ENCODE measurements at places on chromosomes 1 and 21.

- DNase-seq = no peak
Observed at GRCh38 chr1:234881893-234882771, 246.5 kb downstream of the TOMM20 start.

- DNase-seq = no peak
Observed at GRCh38 chr1:202038688-202039346, 28.4 kb downstream of the ELF3 start.

DNA sequence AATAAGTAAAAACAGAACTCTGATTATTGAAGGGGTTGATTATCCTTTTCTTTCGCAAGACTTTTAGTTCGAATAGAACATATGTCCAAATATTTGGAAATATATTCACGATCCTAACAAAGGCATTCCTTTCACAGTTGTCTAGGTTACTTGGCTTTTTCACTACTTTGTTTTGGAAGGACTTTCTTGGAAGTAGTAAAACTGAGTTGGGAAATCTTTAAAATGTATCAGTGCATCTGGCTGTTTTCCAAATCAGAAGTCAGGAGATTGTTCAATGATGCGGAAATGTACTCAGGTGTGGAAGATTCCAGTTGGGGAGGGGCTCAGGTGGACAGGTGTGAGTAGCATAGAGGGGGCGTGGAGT, 67.1 kb downstream of the SH3BGR start:
- no peak for DNase-seq

- DNase-seq = no peak
Observed at GRCh38 chr1:207063014-207063413, 9.9 kb downstream of the PFKFB2 start.

GRCh38 chr1:45009956-45010854, 919 bp downstream of the HECTD3 start:
- DNase-seq = peak; percentile 19

DNA sequence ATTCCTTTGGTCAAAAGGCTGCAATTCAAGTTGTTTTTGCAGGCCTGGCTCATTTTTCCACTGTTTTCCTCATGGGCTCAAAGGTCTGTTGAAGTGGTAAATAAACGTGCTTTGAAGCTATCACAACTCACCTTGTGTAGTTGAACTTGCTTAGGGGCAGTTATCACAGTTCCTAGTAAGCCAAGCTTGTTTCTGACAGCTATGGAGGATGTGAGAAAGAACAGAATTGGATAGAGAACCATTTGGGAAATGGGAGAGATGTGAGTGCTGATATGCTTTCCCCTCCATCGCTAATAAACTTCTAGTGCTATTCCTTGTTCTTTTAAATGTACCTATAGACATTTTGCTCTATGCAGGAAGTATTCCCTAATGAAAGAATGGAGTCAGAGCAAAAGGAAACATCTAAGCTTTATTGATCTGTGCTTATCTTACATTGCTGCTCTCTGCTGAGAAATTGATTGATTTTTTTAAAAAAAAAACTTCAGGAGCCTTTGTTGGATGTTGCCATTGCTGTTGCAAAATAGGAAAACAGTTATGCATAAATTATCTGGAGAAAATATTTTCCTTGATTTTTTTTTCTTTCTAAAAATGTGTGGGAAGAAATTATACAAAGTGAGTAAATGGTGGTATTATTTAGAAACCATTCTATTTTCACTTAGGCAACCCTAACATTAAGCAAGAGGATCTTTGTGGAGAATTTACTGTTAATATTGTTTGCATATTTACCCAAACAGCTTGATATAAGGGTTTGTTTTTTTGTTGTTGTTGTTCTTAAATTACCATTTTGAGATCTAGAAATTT, 118.2 kb downstream of the MAGI3 start:
- no peak for DNase-seq

GRCh38 chr1:183097438-183098051, 74.3 kb downstream of the LAMC1 start:
- no peak for DNase-seq

DNA sequence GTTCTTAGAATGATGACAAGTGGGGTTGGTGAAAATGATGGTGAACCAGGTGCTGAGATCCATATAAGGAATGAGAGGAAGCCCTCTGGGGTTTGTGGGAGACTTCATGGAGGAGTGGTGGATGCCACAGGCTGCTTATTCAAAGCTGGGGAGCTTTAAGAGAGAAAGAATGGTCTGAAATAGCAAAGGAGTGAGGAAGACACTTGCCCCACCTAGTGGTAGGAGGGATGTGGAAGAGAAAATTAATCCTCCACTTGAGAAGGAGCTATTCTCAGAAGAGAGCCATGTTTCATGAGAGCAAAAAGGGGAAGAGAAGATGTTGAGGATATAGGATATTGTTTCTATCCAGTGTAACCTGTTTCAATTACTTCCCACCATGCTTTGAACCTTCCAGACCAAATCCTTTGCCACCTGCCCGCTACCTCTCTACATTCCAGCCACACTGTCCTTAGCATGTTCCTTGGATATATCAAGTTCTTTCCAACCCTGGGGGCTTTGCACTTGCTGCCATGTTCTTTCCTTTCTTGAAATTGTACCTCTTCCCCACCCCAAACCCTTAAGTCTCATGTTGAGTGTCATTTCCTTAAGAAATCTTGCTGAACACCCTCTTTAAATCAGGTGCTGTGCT, 19.6 kb upstream of the ZNF648 start:
- no peak for DNase-seq

DNA sequence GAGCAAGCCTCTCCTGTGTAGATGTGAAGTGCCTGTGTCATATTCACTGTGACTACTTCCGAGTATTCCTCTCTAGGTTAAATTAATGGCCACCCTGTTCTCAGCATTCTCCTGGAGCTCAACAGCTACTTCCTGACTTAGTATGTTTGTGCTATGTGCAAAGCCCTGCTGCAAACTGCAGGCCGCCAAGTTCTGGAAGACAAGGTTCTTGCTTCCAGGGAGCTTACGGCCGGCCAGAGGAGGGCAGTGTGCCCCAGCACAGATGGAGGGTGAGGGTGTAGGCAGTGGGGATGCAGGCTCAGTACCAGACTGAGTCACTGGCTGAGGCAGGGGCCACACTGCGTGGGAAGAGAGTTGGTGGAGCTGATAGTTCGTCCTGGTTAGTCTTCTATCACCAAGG, 43.2 kb downstream of the ELK4 start:
- DNase-seq = no peak

DNA sequence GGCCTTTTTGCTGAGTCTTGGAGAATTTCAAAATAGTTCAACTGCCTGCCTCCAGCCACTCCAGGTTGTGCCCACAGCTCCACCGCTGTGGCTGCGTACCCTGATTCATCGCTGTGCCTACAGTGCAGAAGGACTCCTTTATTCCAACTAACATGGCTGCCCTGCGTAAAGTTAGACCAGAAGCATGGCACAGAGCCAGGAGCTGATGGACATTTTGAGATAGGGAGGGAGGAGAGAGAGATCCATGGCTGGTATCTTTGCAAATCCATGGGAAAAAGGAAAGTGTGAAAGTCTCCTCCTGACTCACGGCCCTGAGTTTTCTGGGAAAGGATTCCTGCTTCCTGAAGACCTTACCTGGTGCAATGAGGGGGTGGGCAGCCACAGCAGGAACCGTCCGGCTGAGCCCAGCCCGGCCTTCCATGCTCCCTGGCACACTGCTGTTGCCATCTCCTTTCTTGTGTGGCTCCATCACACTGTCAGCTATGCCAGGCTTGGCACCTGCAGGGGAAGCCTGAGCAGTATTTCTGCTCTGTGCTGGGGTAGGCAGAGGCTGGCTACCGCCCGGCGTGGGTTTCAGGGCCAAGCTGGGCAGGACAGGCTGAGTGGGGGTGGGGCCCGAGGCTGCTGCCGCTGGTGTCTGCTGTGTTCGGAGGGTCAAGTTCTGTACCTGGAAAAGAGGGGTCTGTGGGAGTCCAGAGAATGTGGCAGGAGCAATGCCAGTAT, 46.0 kb upstream of the A3GALT2 start:
- DNase-seq = no peak

DNA sequence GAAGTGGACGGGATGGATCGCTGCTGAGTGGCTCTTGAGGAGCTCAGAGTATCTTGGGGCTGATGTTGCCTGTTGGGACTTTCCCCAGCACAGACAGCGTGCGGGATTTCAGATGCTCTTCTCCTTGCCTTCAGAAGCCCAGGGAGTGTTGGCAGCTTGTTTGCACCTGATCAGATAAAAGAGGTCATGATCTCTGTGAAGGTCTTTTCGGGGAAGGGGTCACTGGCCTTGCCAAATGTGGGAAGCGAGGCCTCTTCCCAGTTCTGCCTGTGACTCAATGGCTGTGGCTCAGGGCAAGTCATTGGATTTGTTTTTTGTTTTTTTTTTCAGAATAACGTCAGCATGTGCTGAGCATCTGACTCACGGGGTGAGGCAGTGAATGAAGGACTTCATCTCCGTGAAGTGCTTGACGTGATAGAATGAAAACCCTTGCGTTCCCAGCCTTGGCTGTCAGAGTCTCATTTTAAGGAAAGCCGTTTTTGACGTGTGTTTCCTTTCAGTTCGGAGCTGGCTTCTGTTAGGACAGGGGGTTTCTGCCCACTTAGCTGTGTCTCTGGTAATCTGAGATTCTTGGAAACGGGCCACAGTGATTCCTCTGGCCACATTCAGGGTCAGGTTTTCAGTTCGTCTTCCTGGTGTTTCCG, 46.7 kb downstream of the GALNT2 start:
- DNase-seq = no peak

DNA sequence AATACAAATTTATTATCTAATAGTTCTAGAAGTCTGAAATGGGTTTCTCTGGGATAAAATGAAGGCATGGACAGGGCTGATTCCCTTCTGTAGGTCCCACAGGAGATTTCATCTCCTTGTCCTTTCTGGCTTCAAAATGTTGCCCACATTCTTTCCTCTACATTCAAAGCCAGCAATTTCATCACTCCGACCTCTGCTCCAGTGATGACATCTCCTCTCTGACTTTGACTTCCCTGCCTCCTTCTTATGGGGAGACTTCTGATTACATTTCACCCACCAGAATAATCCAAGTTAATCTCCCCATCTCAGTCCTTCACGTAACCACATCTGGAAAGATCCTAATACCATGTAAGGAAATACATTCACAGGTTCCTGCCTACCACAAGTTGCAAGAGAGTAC, 358.0 kb upstream of the C1orf87 start:
- DNase-seq = no peak

DNA sequence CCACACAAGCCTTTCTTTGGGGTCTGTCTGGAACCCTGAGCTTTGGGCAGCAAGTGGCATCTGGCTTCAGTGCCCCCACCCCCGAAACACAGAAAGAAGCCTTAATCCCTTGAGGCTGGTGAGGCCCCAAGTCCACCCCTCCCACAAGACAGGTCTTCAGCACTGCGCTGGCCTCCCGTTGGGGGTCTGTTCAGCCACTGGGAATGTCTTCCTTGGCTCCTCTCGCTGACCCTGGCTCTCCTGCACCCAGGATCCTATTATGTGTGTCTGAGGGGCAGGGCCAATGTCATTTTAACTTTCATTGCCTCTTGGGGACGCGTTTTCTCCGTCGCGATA, 26.9 kb downstream of the ATP8B2 start:
- DNase-seq = no peak

GRCh38 chr1:147171399-147172167, 687 bp downstream of the PRKAB2 start:
- DNase-seq = no peak

DNA sequence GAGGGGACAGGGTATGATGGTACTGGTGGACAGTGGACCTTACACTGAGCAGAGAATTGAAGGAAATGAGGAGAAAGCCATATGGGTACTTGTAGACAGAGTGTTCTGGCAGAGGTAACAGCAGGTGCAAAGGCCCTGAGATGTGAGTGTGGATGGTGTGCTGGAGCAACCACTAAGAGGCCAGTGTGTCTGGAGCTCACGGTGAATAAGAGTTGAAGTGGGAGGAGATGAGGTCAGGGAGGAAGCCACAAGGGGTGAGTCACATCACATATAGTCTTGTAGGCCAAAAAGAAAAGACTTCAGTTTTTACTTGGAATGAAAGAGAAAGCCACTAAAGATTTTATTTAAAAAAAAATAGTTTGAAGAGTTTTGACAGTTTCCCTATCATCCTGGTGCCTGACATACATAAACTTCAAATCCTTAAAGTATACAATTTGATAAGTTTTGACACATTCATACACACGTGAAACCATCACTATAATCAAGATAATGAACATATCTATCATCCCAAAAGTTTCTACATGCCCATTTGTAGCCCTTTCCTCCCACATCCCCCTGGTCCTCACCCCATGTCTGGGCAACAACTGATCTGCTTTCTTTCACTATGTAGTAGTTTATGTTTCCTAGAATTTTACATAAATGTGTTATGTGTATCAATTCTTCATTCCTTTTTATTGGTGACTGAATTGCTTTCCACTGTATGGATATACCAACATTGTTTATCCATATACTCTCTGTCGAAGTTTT, 148.4 kb downstream of the GPATCH2 start:
- DNase-seq = no peak

GRCh38 chr21:31064803-31065202, 26.5 kb upstream of the KRTAP19-8 start:
- DNase-seq = no peak

DNA sequence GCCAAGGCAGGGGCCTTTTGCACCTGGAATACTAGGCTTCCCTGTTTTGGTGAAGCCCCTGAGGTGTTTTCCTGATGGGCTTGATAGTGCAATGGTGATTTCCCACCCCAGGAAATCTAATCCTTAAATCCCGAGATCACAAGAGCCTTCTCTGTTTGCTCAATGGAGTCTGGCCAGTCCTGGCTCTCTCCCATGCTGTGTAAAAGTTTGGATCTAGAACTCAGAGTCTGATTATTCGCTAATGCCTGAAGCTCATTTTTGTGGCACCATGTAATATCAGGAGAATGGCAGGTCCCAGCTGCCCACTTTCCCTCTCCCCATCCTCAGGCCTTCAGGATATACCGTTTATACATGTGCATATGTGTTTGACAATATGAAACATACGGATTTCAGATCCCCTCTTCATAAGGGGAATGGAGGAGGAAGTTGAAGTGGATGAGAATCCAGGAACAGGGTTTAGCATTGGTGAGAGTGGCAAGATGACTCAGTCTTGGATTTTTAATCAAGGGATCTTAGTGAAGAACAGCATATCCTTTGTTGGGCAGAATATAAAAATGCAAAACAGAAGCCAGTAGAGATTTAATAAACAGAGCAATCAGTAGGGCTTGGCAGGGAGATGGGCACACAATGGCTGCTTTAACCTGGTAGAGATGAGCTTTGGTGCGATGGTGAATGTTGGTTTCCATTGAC, 62.1 kb downstream of the CLIC6 start:
- no peak for DNase-seq

DNA sequence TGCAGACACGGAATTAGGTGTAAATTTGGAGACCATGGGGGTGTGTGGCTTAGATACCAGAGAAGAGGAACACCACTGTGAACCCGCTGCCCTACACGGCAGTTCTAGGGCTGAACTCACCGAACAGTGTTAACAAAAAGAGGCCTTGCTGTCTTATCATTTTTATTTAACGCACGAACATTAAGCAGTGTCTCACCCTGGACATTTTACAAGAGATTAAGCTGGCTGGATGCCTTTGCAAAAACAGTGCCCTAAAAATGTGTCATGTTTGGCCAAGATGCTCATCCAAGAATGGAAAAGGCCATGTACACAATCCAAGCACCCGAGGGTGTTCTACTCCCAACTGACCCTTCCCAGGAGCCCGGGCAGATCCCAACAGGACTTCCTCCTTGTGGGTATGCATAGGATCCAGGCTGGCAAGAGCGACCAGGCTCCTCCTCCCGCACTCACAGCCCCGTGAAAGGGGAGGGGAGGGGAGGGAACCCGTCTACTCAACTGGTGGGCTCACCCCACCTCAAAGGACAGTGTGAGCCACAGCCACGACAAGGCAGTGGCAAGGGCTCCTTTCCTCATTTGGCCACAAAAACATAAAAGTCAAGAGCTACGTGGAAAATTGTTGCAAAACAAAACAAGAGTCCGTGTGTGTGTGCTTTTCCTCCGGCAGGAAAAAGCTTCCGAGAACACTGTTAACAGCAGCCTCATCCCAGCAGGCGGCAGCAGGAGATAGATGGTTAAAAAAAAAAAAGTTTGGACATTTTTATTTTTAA, 20.3 kb downstream of the C2CD2 start:
- no peak for DNase-seq

Data from stimulated activated naive CD4-positive, alpha-beta T cell (primary cell).